ENCODE measurements at places on chromosomes 13 and 19.

- peak; percentile 45 for DNase-seq
These were observed 441.5 kb upstream of the KLF12 start for GRCh38 chr13:74575729-74576125.

GRCh38 chr19:34155686-34156085, 16.6 kb upstream of the LSM14A start:
- DNase-seq = no peak

GRCh38 chr13:44096901-44097300, 217.2 kb downstream of the LACC1 start:
- no peak for DNase-seq

DNA sequence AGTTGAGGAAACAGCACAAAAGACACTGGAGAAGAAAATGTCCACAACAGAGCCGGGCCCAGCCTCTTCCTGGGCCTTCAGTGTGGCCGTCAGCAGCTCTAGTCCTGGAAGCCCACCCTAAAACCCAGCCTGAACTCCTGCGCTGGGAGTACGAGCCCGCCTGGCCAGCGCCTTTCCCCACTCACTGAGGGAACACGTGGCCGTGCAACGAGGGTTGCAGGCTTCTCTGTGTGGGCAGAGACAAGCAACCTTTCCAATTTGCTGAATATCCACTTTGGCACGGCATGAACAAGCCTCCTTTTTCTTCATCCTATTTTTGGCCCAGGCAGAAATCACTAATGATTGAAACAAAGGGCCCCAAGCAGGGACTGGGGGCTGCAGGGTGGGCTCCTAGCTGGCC, 89.2 kb downstream of the CRYL1 start:
- DNase-seq = no peak

GRCh38 chr13:72637561-72637960, 89.9 kb downstream of the MZT1 start:
- DNase-seq = no peak

Data from stimulated activated CD4-positive, alpha-beta T cell treated with anti-CD3 and anti-CD28 coated beads, Interleukin-2, amount 100 ng/mL, for 24 hours (primary cell).